Activated B cell treated with CpG ODN at 0.5 μM for 24 hours (primary cell): ENCODE measurements at places on chromosomes 7 and 10.

- DNase-seq = no peak
Measured at GRCh38 chr10:33112831-33113455, 154.9 kb upstream of the ITGB1 start.

DNA sequence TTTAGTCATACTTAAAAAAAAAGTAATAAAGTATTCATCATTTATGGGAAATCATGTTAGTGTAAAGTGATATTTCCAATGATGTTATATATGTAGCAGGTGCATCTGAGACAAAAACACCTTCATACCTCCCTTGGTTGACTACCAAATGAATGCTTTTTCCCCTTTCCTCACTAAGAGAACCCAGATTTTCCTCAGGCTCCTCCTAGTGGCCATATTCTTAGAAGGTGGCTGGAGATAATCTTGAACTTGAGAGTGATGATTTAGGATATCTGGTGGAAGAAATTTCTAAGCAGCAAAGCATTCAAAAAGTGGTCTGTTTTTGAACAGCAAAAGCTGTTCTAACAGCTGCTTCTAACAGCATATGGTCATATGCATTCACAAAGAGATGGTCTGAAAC is 16.8 kb upstream of the DNAH11 start:
- DNase-seq = no peak

GRCh38 chr10:119362122-119362521 is 154.8 kb downstream of the GRK5 start:
- DNase-seq = no peak

DNA sequence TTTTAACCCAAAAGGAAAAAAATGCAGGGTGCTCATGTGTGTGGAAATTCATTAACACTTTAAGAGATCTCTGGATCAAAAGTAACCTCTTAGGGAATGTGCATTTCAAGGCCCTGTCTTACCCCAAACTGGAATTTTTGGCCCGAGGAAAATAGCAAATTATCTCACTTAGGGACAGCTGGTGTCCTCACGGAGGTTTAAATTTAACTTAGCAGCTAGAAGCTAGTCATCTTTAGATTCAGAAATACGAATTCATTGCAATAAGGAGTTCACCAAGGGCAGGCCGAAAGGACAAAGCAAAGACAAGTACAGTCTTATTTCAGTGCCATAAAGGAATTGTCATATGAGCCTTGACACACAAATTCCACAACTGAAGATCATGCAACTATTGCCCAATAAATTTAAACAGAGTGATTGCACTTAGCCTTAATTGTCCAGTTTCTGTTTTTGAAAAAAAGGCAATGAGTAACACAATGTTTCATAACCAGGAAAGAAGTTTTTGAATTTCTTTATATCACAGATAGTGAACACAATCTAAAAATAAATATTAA is 22.4 kb upstream of the SEMA3C start:
- DNase-seq = no peak

DNA sequence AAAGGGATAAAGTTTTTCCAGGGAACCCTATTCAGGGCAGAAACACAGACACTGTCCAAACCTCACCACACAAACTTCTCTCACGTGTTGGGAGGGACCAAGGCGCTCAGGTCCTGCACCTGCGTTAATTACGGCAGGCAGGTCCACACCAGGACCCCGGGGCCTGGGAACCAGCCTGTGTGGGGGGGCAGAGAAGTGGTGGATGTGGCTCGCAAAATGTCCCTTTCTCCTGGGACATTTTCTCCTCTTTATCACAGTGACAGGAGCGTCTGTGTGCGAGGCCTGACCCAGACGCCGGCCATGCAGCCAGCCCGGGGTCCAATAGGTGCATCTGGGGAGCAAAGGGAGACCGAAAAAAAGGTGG is 73.4 kb upstream of the ZNF722 start:
- DNase-seq = no peak

- DNase-seq = no peak
Measured at GRCh38 chr10:123746061-123746460, 79.9 kb downstream of the GPR26 start.

- DNase-seq = no peak
Measured at GRCh38 chr10:71854031-71854430, 3.0 kb upstream of the PSAP start.

- no peak for DNase-seq
Measured at GRCh38 chr7:75756991-75757676, 14.9 kb downstream of the CCL26 start.

GRCh38 chr10:31353574-31353973 is 34.6 kb downstream of the ZEB1 start:
- DNase-seq = no peak
